GM12891 (cell line): ENCODE measurements at places on chromosomes 6 and 20.
A peak's percentile ranks its signal among the peaks of the same experiment; 100 is the strongest.

DNA sequence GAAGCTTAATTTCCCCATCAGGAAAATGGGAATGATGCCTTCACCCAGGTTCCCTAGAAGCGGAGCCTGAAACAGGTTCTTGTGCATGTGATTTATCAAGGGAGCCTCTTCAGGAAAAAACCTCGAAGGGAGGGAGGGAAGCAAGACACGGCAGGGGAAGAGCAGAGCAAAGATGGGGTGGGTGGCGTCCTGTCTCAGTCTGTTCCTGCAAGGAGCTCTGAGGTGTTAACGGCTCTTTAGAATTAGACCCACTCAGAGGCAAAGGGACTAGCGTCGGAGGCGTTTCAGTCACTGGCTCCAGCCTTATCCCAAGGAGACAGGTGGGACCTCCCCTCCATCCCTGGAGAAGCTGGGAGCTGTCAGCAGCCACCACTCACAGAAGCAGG, 15.6 kb upstream of the UBE2V1 start:
- DNase-seq: no peak

DNA sequence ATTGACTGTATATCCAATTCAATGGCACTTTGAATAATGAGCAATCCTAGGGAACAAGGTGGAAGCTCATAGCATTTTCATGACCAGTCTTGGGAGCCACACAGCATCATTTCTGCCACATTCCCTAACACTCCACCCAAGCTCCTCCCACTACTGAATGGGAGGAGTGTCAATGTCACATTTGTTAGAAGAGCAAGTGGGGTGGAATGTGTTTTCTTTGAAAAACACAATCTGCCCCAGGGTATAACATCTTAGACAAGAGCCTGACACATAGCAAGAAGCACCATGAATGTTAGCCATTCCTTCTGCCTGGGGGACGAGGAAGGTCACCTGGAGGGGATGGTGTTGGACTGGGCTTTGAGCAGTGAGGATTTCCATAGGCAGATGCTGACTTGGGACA, 258.3 kb upstream of the PMEPA1 start:
- DNase-seq: no peak

DNA sequence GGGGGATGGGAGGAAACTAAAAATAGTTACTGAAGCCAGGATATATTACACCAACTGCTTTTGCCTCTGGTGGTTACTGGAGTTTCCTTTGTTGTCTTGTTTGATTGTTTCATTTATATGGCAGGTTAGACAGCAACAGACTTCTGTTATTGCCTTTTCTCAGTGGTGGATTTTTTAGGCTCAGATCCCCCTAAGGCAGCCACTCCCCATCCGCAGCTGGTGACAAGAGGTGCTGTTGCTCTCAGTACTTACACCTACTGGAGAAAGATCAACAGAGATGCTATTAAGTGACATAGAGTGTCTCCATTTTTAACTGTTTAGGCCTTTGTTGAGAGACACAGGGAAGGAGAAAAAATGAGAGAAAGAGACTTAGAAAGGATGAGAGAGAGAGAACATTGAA, 552.1 kb downstream of the PKHD1 start:
- DNase-seq: no peak

DNA sequence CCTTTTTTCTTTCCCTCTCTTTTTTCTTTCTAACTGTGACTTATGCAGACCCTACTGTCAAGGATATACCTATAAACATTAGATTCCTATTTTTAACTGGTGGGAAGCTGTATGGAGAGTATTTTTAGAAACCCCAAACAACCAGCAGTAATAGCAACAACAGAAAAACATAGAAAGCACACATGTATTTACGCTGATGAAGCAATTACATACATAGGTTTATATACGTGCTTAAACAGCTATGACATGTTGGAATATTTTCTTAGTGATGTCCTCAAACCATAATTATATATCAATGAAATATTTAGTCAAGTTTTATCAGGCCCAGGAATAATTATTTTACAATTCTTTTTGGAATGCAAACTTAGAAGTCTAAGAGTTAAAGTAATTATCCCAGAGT, 294.3 kb upstream of the SOX4 start:
- no peak for DNase-seq

DNA sequence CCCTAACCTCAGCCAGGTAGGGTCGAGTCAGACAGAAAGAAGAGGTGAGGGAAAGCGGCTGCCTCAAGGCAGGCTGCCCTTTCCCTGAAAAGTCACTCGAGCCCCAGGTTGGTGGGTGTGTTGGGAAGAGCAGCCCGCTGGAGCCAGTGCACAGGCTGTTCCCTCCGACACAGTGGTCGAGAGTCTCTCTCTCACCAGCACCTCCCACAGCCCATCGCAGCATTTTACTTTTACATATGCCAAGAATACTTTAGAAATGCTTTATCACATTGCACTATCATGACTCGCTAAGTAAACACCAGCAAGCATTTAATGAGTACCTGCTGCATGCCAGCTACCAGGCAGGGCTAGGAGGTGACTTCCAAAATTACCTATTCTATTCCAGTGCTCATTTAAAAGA, 1.7 kb downstream of the PRPH2 start:
- DNase-seq: no peak

DNA sequence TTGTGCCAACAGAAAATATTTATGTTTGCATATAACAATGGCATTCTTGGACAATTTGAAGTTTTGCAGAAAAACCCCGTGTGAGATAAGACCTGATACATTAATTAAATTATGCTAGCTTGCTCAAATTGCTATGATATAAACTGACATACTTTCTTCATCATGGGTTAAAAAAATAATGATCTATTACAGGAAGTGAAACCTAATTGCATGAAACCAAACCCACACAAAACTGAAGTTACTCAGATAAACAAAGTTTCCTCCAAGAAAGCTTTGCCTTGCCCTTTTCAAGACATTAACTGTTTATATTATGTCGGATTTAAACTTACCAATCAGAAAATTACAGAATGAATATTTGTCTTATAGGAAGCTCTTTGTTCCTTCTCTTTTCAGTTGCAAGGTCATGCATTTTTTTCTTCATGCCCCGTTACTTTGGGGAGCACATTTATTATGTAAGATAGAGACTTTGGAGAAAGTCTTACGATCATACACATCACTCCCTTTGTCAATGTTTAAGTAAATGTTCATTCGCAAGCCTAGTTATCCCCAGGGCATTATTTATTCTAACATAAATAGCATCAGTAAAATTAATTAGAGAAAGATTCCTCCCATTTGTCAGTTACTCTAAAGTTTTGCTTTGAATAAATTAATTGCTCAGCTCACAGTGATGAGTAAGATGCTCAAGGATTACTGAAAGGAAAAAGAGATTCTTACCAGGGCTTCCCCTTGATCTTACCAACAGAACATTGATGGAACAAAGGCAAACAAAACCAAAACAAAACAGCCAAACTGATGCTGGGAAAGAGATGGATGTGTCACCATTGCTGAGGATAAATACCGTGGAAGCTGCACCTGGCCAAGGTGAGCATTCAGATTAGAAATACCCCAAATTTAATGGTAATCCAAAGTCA, 14.8 kb upstream of the TMEM244 start:
- DNase-seq: no peak

DNA sequence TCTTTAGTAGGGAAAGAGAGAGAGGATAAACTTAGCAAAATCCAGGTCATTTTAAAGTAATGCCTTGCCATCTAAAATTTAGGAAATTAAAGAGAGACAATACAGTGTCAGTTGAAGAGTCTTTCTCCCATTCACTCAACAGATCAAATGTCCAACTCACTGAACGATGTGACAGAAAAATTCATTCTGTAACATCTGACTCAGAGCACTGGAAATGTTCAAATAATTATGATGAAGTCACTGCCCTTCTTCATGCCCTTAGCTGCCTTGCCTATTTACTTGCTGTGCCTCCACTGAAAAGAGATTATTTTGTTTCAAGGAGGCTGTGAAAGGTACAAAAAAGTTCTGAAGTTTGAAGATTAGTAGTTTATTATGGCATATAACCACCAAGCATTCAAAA, 434.8 kb downstream of the ADGRB3 start:
- no peak for DNase-seq

- DNase-seq: no peak
Observed at GRCh38 chr6:118284736-118285360, 263.2 kb upstream of the PLN start.

GRCh38 chr6:74609871-74610270, 596.0 kb downstream of the COL12A1 start:
- DNase-seq: no peak

- no peak for DNase-seq
Observed at GRCh38 chr6:8057263-8057662, 6.9 kb downstream of the BLOC1S5 start.

GRCh38 chr6:129264480-129265045, 381.6 kb downstream of the LAMA2 start:
- no peak for DNase-seq

GRCh38 chr6:121816906-121817540, 381.6 kb downstream of the GJA1 start:
- DNase-seq: no peak

- no peak for DNase-seq
Observed at GRCh38 chr6:133966654-133967329, 13.8 kb downstream of the TBPL1 start.

DNA sequence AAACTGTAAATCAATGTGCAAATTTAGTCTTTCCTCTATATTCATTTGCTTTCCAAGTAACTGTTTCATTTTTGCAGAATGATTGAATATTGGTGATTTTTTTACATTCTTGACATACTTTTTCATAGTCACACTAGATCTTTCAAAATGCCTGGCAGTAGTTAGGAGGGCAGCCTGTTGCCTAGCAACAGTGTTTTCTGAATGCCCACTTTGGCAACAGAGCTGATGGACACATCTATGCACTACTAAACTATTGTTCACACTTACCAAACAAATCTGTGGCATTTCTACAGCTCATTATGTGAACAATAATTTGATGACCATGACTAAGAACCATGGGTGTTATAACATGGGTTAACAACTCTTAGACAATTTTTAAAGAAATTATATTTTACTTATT, 438.0 kb upstream of the IMPG1 start:
- no peak for DNase-seq

- DNase-seq: no peak
Observed at GRCh38 chr6:152364866-152365265, 272.3 kb downstream of the SYNE1 start.

DNA sequence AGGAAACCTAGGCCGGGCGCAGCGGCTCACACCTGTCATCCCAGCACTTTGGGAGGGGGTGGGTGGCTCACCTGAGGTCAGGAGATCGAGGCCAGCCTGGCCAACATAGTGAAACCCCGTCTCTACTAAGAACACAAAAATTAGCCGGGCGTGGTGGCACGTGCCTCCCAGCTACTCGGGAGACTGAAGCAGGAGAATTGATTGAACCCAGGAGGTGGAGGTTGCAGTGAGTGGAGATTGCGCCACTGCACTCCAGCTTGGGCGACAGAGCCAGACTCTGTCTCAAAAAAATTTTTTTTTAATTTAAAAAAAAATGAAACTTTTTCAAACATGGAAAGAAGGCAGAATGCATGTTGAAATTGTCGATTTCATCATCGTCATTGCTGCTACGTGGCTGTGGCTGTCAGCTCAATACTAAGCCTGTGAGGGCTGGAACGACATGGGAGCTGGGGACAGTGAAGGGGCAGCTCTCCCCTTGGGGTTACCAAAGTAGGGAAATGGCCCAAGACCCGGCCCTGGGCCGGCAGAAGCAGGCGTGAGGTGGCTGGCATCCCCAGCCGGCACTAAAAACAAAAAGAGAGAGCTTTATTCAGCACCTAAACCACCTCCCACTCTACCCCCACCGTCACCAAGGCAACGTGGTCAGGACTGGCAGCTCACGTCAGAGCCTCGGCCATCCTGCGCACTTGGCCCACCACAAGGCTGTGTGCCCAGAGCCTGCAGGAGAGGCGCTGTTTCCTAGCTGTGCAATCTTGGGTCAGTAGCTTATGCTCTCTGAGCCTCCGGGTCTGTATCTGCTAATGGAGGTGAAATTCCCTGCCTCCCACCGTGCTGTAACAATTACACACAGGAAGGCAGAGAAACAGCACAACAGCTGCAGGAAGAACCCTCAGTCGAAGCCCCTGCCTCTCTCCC, 30.8 kb downstream of the AGPAT4 start:
- DNase-seq: no peak

- no peak for DNase-seq
Observed at GRCh38 chr20:58212636-58213035, 15.8 kb downstream of the ANKRD60 start.

GRCh38 chr6:13044896-13045295, 283.4 kb downstream of the TBC1D7 start:
- no peak for DNase-seq

DNA sequence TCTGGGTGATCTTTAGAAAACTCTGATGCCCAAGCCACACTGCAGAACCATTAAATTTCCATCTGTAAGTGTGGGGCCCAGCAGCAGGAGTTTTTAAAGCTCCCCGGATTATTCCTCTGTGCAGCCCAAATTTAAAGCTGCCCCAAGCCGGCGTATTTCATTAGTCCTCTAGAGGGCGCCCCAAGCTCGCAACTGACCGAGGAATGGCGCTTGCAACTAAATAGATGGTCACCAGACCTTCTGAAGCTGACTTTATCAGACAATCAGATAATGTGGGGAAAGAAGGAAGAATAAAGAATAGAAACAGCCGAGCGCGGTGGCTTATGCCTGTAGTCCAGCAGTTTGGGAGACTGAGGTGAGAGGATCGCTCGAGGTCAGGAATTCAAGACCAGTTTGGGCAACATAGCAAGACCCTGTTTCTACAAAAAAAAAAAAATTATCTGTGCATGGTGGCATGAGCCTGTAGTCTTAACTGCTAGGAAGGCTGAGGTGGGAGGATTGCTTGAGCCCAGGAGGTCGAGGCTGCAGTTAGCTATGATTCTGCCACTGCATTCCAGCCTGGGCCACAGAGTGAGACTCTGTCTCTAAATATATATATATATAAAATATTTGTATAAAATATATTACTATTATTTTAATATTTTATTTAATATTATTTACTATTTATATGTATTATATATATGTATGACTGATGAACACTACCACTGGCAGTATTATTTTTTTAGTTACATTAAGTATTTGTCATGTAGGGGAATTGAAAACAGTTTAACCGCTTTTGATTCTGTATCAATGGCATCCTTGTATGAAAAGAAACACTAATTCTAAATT, 56.0 kb downstream of the OTOR start:
- DNase-seq: peak; percentile 22

DNA sequence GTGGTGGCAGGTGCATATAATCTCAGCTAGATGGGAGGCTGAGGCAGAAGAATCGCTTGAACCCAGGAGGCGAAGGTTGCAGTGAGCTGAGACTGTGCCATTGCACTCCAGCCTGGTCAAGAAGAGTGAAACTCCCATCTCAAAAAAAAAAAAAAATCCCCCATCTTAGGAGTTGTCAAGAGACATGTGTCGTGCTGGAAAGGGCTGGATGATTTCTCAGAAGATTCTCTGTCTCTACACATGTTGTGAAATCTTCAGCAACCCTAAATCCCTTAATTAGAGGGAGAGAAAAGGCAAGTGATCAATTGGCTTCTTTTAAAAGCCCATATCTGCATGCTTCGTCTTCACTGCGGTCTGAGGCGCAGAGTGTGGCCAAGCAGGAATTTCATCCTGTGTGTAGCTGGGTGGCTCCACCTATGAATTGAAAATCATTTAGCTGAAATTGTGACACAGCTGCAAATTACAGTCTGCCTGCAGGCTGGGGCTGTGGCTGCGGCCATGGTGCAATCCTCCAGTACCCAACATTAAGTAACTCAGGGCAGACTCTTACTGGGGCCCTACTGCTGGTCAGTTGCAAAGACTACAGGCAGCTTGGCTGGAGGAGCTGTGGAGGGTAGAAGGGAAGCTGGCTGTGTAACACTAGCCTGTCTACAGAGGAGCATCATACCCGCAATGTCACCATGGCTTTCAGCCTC, 3.2 kb upstream of the TGM3 start:
- DNase-seq: no peak
